ENCODE measurements at places on chromosomes 12 and 14. TPM values are rescaled to one million over a fixed set of nuclear protein-coding genes. Genes with fewer than 3 reads are reported as not detected.

- DNase-seq: no peak
These were observed 2.1 kb downstream of the GLIPR1 start for GRCh38 chr12:75482646-75483045.

DNA sequence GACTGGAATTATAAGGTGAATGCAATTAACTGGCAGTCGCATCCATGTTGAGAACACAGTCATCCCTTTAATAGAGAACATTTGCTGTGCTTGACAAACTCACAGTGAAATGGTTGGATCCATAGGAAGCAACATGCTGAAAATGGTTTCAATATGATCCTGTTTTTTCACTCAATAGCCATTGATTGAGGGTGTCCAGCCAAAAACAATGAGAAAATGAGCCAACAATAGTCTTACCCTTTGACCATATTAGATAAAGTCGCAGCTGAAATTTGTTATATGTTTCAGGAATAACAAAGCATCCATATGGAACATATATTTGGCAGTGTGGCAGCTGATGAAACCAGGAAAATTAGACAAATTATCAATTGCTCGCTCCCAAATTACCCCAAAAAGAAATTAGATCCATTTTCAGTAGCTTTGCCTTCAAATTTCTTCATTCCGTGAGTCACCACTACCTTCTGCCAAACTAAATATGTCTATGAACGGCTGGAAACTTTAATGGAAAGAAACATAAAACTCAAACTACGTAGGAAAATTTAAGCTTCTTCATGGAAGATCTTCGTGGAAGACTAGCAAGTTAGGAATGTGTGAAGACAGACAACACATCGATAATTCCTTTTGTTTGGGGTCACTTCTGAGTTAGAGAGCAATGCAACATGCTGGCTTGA is 17.4 kb downstream of the IGF1 start:
- DNase-seq: no peak

GRCh38 chr12:94204499-94205247 is 56.3 kb downstream of the PLXNC1 start:
- DNase-seq: no peak

DNA sequence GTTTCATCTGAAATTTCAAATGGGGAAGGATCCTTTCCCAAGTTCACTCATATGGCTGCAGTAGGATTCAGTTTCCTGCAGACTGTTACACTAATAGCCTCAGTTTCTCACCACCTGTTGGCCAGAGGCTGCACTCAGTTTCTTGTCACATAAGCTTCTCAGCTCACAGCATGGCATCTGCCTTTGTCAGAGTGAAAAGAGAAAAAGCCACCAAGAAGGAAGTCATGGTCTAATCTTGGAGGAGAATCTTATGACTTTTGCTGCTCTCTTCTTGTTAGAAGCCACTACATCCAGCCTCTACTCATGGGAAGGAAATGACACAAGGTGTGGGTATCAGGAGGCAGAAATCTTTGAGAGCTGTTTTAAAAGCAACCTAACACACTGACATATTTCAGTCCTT is 39.4 kb upstream of the BTG1 start:
- DNase-seq: no peak

DNA sequence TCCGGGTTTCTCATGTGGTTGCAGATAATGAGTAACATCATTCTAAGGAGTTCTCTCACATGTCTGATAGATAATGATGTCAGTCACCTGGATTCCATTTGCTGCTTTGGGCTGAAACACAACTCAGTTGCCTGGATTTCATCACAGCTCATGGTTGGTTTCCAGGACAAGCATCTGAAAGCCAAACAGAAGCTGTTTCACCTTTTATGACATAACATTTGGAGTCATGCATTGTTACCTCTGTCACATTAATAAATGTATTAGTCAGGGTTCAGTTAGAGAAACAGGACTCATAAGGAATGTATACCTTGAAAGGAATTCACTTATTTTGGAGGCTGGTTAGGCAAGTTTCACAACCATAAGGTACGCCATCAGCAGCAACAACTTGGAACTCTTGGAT is 251.9 kb upstream of the ATXN7L3B start:
- no peak for DNase-seq

GRCh38 chr12:121001060-121001459 is 15.2 kb downstream of the C12orf43 start:
- no peak for DNase-seq

DNA sequence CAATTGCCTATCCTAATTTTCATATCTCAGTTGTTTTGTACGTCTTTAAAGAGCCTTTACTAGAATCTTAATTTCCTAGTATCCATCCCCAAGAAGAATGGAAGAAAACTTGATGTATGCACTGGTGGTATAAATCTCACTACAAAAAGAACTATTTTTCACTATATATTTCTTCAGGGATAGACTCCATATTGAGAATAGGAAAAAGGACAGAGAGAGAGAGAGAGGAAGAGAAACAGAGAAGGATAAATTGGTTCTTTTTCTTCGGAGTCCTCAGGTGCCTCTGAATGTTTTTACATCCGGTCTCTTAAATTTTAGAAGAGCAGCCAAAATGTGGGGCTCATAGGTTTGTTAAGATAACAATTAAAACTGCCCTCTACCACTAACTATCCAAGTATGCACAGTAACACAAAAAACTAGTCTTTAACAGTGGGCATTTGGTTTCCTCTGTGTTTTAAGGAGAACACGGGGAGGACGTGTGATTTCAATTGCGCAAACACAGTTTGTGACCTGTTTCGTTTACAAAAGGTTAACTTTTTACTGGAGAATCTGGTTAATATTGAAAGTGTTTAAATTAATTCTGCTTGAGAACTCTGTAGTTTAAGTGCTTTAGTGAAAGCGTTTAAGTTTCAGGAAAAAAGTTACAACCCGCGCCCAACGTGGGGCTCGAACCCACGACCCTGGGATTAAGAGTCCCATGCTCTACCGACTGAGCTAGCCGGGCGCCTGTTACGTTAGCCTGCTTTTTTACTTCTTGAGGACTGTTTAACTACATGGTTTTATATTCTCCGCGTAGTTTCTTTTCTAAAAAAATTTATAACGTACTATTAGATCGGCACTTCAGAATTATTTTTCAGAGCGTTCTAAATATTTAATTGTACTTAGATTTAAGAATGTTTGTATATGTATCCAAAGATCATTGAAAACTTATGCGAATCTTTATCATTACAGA is 5.1 kb upstream of the PSMA3 start:
- DNase-seq: peak; percentile 81

DNA sequence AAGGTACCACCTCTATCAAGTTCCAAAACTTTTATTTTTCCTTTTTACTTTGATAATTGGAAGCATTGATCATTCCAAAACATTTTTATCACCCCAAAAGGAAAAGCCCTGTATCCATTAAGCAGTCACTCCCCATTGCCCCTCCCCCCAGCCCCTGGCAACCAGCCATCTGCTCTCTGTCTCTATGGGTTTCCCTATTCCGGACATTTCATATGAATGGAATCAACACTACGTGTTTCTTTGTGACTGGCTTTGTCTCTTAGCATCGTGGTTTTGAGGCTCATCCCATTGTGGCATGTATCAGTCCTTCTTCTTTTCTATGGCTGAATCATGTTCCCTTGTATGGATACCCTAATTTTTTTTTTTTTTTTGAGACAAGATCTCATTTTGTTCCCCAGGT is 18.0 kb upstream of the PHETA1 start:
- DNase-seq: no peak

Gene HOXC13
- not detected for total RNA-seq

Gene RERGL
- total RNA-seq: 2.1 TPM
